ENCODE measurements at places on chromosomes 5 and 9.
A peak's percentile ranks its signal among the peaks of the same experiment; 100 is the strongest.

DNA sequence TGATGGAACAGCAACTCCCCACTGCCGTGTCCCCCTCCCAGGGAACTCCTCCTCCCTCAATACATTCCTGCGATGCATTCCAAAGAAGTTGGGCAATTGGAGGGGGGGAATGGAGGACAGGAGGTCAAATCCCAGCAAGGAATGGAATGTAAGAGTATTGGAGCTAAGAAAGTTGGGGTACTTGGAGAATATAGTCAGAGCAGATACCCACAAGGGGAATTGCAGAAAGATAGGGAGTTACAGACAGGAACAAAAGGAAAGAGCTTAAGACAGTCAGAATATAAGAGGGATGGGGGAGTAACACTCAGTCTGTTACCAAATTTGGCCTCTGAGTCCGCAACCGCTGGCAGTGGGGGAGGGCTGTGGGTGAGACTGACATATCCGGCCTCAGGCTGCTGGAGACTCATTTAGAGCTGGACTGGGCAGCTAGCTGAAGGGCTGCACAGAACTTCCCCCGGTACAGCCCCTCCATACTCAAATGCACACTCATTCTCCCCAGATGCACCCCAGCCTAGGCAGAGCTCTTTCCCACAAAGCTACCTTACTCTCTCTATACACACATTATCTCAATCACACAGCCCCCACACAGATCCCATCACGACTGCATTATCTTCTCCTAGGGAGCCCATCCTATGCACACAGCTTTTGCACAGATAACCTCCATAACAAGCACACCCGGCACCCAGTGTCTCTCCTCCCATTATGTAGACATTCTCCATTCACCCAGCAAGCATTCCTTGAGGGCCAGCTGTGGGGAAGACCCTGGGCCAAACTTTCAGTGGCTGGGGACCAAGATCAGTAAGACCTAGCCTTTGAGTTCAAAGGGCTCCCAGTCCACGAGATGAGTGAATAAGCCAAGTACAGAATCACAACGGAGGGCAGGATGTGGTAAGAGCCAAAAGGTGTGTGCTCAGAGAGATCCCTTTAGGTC is 3.7 kb downstream of the TLN1 start:
- DNase-seq: peak; percentile 23

DNA sequence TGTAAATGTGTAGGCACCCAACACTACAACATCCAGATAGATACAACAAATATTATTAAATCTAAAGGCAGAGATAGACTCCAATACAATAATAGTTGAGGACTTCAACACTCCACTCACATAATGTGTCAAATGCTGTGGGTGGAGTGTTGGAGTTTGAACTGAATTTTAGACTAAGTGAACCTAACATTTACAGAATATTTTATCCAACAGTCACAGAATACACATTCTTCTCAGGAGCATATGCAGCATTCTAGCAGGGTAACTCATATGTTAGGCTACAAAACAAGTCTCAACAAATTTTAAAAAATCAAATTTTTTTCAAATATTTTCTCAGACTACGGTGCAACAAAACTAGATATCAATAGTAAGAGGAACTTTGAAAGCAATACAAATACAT is 648.7 kb upstream of the CDH18 start:
- no peak for DNase-seq

DNA sequence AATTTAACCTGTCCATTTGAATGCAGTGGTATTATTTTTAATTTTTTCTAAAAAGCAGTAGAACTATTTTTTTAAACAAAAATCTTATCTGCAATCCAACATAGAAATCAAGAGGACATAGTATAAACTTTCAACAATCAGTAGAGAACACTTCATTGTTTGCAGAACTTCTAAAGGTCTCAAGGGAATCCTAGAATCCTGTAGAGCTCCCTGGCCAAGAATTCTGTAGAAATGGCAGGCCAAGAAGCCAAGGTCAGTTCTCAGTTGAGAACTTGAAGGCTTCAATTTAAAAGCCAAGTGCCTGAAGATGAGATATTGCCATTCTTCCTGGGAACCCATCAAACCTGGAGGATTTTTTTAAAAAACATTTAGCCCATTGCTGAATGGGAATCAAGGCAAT is 199.2 kb upstream of the KLF4 start:
- DNase-seq: no peak

DNA sequence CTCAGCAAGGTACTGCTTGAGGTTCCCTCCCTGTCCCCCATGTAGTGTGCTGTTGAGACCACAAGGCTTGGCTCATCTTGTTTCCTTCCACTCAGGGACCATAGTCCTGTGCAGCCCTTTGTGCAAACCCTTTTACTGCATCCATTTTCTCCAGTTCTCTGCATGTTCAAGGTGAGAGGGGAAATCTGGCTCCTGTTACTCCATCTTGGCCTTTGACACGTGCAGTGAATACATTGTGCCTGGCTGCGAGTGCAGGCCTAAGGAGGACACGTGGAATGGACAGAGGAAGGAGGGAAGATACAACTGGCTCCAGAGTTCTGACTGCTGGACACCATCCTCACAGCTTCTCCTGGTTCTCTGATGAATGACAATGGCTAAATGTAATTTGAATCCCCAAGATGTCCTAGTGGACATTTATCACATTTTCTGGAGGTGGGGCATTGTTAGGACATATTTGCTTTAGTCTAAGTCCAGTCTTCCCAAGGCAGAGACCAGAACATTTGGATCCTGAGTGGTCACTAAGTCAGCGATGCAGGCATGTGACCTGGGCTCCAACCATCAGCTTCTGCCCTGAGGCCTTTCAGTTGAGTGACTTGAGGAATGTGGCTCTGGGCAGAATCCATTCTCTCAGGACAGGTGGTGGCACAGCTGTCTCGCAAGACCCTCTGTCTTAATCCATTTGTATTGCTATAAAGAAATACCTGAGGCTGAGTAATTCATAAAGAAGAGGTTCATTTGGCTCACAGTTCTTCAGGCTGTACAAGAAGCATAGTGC is 189.0 kb upstream of the DAP start:
- no peak for DNase-seq

GRCh38 chr5:15650266-15650665 is 150.3 kb downstream of the FBXL7 start:
- no peak for DNase-seq

DNA sequence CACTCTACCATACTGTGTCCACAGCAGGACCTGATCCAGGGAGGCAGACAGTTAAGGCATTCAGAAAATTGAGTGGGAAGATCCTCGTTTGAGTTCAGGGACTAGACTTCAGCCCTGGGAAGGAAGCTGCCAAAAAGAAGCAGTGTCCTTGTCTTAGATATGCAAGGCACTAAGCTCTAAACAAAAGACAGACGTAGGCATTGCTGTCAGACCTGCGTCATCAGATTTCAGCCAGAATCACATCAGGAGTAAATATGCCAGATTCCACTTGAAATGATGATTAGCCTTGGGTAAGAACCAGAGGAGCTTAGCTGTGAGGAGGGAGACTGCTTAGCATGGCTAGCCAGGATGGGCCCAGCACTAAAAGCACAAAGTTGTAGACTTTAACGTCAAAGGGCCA is 56.7 kb downstream of the MAMDC2 start:
- DNase-seq: no peak

DNA sequence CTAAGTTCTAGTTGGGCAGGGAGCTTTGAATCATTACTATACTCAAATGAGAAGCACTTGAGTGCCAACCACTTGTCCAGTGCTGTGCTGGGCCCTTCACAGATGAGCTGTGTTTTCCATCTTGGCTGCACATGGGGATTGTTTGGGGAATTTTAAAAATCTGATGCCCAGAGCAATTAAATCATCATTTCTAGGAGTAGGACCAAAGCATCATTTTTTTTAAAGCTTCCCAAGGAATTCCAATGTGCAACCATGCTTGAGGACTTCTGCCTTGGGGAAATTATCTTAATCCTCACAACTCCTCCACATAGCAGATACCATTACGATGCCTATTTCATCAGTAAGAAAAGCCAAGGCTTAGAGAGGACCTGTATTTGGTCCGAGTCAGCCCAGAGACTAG is 131.4 kb downstream of the TMEM174 start:
- DNase-seq: no peak

DNA sequence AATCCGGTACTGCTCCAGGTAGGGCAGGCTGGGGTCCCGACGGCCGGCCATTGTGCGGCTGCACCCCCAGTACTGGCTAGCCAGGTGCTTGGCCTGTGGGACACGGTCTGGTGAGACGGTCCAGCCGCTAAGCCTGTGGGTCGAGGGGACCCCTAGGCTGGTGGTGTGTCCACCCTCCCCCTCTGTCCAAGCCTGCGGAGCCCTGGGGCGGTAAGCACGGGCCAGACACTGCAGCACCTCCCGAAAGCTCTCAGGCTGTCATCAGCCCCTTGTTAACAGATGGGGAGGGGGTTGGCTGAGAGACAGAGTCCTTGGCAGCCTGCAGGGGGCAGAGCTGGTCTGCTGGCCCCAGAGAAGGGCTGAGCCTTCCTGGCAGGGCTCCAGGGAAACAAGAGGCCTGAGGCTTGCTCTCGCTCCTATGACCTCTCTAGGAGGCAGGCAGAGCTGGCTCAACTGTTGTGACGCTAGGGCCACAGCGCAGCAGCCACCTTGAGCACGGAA is 11.8 kb upstream of the MRNIP start:
- DNase-seq: no peak

DNA sequence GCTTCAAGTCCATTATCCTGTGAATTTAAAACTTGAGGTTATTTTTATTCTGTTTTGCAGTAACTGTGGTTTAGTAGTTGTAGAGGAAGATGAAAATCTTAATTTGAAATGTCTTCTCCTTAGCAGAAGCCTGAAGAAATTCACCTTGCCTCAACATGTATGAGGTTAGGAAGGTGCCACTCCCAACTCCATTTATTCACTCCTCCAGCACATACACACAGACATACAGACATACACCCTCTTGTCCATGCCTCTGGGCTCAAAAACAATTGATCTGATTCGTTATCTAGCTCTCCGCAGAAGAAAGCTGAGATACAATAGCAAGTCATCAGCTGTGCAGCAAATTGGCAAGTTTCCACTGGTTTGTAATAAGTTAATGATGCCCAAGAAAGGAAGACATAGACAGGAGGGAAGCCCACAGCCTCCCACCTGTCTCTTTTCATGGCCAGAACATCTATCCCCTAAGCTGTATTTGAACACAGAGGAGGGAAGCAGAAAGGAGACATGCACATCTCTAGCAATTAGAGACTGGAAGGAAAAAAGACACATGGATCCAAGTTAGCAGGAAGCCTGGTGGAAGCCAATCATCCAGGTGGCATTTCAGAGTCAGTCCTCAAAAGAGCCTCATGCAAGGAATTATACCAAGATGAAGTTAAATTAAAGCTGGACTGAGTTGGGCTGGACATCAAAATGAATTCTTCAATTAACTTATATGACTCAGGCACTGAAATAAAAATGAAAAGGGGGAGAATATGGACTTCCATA is 257.9 kb downstream of the ASTN2 start:
- no peak for DNase-seq

DNA sequence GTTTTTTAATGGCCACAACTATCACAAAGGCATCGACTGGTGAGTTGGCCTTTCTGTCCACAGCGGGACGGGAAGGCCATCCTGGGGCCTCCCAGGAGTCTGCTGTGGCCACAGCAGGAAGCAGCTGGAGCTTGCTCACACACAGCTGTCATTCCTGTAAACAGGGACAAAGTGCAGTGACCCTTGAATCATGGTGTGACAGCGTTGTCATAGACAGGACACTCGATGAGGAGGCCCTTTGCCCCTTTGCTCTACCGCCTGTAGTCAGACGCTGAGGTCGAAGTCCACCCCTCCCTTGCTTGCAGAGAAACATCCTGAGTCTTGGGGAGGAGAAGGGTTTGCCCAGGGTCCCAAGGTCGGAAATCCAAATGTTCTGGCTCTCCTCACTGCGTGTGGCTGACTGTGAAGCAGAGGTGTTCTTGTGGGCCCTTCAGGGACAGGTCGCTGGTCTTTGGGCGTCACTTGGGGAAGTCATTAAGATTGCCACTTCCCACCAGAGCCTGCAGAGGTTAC is 35.1 kb downstream of the NDST1 start:
- no peak for DNase-seq

- DNase-seq: no peak
These were observed 254.3 kb upstream of the NFIL3 start for GRCh38 chr9:91677822-91678436.

GRCh38 chr9:101047848-101048397 is 19.4 kb downstream of the PLPPR1 start:
- no peak for DNase-seq

DNA sequence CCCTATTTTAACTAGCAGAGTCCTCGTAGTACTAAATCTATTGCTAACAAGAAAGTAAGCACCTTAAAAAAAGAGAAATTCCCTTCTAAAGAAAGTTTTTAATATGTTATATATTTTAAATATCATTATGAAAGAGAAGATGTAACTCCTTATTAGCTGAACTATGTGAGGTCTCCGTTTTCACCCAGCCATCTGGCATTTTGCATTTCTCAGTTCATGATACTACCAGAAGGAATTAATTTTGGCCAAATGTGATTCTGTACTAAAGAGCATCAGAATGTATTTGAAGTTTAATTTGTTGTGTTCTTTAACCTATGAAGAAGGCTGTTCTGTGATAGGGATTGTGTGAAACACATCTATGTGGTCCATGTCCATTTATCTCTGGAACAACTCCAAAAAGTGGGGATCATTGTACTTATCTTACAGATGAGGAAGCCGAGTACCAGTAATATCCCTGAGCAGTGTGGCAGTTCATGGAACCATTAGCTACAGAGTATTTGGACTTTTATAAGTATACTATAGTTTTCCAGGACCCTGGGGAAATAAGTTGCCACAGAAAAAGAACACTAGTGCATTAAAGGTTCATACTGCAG is 29.8 kb downstream of the TNFAIP8 start:
- DNase-seq: no peak

GRCh38 chr9:69590266-69590665 is 81.9 kb downstream of the APBA1 start:
- DNase-seq: no peak

DNA sequence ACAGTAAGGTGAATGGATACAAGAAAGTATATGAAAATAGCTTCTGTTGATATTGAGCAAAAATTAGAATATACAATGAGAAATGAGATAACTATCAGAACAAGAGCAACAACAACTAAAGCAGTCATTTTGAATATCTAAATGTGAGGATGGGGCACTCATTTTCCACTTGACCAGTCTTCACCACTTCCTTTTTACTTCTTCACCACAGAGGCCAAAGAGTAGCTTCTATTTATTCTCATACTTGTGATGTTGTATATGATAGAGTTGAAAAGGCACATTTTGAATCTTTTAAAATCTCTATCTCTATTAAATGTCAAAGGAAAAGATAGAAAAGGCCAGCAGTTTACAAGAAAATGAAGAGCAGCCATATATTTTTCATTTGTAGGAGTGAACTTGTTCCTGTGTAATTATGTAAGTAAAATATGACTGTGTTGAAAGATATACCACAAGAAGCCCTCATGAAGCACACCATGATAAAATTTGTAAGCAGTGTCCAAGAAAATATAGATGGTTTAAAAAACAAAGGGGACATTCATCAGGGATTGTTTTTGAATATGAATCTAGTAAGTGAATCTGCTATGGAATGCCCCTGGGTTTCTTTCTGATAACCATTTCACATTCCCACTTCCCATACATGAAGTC is 39.2 kb downstream of the ADAMTS19 start:
- DNase-seq: no peak

GRCh38 chr9:120839146-120839545 is 3.6 kb downstream of the PSMD5 start:
- no peak for DNase-seq

GRCh38 chr9:4618700-4619099 is 43.4 kb upstream of the PLPP6 start:
- no peak for DNase-seq
